ENCODE measurements at places on chromosomes 5 and 9.

GRCh38 chr5:133499895-133500294 lies 112.4 kb downstream of the FSTL4 start:
- no peak for DNase-seq

GRCh38 chr5:176677209-176677939 lies 30.1 kb downstream of the TSPAN17 start:
- no peak for DNase-seq

DNA sequence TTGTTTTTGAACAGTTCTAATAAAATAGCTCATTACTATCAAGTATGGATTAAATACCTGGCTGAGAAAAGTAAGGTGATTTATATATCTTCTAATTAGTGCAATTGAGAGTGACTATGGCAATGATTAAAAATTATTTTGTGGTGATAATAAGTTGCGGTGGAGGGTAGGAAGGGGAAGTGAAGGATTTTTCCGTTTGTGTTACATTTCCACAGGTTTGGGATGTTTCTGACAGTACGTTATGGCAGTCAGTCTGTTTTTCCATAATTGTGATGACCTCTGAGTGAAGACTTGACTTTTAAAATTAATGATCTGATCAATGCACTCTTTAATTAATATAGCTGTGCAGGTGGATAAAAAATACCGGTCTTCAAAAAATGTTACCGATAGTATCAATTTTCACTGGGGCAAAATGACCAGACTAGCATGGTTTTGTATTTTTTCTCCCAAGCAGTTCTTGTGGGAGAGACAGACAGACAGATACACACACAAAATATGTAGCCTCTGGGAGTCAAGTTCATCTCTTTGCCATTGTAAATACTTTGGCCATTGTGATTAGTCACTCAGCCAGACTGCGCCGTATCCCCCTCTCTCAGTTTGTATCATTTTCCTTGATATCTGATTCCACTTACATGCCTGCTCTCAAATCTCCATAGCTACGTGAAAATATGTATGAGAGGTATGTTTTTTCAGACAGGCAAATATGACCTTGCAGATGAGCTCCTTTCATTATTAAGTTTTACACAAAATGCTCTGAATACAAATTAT lies 60.2 kb downstream of the ARHGAP26 start:
- DNase-seq, result no peak

- DNase-seq, result no peak
Observed at GRCh38 chr5:105708442-105708841, 1962.3 kb downstream of the EFNA5 start.

DNA sequence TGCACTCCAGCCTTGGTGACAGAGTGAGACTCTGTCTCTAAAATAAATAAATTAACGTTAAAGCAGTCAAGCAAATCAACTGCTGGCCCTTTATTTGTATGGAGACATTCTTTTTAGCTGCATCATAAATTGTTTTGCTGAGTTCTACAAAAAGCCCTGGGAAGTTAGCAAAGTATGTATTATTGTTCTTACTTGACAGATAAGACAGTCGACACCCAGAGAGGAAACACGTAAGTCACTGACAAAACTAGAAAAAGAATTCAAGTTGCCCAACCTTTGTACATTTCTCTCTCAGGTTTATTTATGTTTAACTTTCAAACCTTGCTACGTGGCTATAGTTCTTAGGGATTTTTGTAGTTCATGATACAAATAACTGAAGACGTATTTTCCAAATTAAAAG lies 40.4 kb upstream of the MACIR start:
- DNase-seq, result no peak

DNA sequence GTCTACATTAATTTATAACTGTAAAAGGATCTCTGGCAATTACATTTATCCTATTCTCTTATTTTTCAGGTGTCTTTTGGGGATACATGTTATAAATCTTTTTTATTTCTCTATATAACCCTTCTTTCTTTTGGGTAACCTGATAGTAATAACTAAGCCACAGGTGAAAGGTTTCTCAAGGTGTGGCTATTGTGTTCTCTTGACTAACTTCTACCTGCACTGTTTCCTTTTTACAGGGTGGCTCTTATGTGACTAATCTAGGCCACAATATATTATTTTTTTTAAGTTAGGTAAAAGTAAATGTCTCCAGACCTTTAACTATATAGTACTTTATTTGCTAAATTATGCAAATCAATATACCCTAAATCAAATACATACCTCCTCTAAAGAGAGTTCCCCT lies 193.2 kb downstream of the EFNA5 start:
- no peak for DNase-seq

Data from activated naive CD4-positive, alpha-beta T cell treated with Interleukin-2 at 50 U/mL for 16 hours (primary cell).